Naive thymus-derived CD8-positive, alpha-beta T cell (primary cell): ENCODE measurements at places on chromosomes 12 and 14.
A peak's percentile ranks its signal among the peaks of the same experiment; 100 is the strongest.

DNA sequence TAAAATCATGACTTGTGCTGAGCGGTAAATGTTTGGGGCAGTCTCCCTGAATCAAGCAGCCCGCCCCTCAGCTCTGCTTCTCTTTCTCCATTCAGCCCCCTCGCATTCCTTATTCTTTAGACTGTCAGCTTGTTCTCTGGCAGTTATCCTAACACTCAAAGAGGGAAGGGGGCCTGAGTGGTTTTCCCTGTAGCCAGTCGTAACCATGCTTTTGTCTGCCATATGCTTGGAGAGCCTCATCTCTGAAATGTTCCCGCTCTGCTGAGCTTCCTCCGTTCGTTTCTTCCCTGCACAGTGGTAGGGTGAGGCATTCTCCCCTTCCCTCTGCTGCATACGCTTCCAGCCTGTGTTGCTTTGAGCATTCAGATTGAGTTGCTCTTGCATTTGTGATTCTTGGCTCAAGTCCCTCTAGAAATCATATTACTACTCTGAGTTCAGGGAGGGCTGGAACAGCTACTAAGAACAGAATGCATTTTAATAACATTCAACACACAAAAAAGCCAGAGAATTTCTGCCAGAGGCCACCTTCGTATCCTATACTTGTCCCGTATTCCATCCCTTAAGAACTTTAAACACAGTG lies 119.7 kb downstream of the FBXL14 start:
- no peak for DNase-seq

GRCh38 chr12:16789204-16789790 lies 183.3 kb upstream of the LMO3 start:
- DNase-seq = no peak

GRCh38 chr12:121079736-121080272 lies 40.8 kb upstream of the OASL start:
- DNase-seq = no peak

GRCh38 chr14:89332031-89332430 lies 85.0 kb downstream of the FOXN3 start:
- no peak for DNase-seq

GRCh38 chr12:117343296-117343695 lies 18.1 kb downstream of the NOS1 start:
- DNase-seq = no peak

- no peak for DNase-seq
Measured at GRCh38 chr14:90692061-90692460, 124.2 kb downstream of the TTC7B start.

- DNase-seq = no peak
Measured at GRCh38 chr14:21120686-21121085, 19.8 kb downstream of the TMEM253 start.

GRCh38 chr14:45065540-45065939 lies 18.4 kb upstream of the PRPF39 start:
- no peak for DNase-seq

DNA sequence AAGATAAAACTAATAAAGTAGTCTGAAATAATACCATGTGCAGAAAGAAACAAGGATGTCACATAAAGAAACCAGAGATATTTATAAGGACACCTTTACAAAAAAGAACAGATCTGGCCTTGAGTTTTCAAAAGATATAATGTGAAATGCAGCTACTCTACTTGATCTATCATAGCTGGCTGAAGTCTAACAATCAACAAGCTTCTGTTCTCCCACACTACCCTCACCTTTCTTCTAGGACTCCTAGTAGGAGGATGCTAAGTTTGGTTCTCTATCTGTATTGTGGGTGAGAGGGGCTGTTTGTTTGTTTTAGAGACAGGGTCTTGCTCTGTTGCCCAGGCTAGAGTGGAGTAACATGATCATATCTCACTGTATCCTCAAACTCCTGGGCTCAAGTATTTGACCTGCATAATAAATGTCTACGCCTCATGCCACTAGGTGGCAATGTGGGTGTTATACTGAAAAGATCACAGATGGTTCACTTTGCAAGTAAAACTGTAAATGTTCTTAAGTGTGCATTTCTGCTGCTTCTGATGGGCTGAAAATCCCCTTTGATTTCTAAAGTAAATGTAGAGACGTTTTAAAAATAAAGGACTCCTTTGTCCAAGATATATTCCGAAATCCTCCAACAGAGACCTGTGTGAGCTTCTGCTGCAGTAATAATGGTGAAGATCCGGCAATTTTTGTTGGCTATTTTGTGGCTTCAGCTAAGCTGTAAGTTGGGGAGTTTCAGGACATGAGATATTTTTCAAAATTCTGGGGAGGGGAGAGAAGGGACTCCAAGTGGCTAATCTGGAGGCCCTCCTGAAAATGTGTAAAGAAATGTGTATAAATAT lies 269.3 kb downstream of the DAD1 start:
- peak; percentile 13 for DNase-seq

- no peak for DNase-seq
Measured at GRCh38 chr12:82625523-82625922, 61.2 kb upstream of the TMTC2 start.

DNA sequence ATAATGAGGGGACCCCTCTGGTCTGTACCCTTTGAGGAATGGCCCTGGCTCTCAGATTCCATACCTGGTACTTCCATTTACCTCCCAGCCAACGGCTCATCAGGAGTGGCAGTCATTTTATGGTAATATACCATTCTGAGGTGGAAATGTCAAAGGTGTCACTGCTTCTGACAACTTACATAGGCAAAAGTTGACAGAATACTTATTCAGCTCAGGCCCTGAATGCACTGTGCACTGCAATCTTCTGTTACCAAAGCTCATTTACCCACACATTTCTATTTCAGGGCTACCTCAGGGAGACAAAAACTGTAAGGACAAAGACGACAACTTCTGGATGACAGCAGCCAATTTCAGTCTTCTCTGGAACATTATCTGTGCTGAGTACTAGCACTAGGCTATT lies 212.2 kb upstream of the TMEM260 start:
- no peak for DNase-seq

GRCh38 chr14:91419044-91419397 lies 1.4 kb upstream of the CCDC88C start:
- DNase-seq = peak; percentile 90

- no peak for DNase-seq
Measured at GRCh38 chr12:13680916-13681315, 300.5 kb downstream of the GRIN2B start.

GRCh38 chr12:132462788-132463187 lies 27.2 kb upstream of the FBRSL1 start:
- no peak for DNase-seq

DNA sequence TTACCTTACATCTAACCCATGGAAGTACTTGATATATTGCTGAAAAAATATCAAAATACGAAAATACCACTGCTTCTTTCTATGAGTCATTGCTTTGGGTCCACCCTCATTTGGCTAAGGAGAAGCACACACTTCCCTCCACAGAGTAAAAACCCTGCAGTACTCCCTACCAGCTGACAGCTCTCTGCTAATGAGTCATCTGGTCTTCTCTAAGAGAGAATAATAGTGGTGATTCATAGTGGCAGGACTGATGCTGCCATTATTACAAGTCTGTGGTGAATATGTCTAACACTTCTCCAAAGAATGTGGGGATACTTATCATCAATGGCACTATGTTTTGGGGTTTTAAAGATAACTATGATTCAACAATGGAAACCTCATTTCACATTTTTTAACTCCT lies 90.7 kb downstream of the PPFIA2 start:
- no peak for DNase-seq

GRCh38 chr14:88196925-88197324 lies 126.1 kb downstream of the KCNK10 start:
- no peak for DNase-seq

DNA sequence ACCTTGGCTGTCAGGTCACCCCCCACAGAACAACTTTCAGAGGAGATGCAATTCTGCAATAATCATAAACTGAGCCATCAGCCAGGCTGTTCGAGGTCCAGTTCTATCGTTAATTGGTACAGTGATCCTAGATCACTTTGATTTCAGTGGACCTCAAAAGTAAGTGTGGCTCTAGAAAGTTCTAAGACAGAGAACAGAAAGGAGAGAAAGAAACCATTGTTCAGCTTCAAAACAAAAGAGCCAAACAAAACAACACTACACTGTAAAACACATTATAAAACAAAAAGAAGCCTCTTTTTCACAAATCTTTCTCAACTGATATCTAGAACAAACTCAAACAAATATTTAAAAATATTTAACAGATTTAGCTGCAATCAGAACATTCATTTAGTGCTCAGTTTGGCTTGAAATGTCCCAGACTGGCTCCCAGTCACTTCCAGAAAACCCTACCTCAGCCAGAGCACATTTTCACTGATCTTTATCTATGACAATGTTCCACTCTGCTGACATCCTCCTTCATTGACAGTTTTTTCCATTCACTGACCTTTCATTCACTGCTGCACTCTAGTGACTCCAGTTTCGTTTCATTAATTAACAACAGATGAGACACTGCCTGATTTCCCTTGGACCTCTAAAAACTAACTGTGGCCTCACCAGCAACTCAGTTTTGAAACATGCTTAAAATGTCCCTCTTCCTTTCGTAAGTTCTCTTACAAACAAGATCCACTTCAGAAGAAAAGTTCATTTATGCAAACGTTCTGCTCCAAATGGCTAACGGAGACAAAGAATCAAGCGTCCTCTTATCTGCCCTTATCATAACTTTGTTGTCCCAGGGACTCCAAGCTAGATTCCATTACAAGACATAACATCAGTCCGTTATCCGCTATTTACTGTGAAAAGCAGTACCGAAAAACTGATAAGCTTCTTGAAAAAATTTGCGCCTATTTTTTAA lies 56.8 kb downstream of the DUSP16 start:
- no peak for DNase-seq

GRCh38 chr12:56230432-56231183 lies 757 bp downstream of the SLC39A5 start:
- DNase-seq = no peak

DNA sequence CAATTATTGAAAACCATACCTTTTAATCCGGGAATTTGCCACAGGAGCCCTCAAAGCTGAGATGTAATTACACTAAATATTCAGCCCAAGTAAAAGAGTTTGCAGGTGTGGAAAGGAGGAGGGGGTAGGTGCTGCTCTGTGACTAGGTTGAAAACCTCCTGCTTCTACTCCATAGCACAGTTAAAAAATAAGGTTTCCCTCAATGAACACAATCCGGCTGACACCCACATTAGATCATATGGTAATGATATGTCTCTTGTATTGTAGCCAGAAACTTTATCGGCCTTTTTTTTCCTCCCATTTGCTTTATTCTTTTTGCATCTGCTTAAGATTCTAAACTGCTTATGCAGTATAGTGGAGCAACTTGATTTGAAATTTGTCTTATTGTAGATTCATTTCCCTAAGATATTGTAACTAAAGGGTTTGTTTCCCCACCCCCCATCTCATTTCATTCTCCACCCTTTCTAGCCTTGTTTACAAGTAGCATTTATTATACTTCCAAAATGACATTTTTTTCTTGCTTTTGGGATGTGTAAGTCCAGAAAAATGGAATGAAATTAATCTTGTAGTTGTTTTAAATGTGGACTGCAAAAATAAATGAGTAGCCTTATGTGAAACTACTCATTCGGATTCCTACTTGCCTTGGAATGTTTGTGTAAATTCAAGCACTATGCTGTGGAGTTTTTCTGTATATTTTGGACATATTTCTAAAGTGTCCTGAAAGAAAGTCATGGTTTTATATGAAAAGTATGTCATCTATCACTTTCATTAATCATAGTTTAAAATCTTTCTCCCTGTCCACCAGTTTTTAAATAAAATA lies at the start of gene DCN:
TSS of gene DCN (minus strand) at position 182 of the 820 bp plus-strand sequence. CDS start 4,265 bp downstream, outside the sequence.
- DNase-seq = no peak

DNA sequence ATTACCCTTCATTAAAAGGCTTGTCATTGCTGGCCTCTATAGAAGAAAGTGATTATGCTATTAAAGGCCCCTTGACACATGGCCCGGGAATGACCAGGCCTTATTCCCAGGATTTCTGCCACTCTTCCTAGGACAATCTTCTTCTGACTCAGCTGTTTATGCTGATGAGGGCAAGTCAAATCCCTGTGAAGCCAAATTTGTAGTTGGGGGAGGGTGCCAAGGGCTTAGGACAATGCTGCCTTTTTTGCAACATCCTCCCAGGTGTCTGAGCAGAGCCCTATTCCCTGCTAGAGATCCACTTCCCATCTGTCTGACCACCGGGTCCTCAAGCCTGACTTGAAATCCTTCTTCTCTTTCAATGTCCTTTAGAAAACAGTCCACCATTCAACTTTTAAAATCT lies 230.7 kb upstream of the SRRM4 start:
- DNase-seq = no peak

DNA sequence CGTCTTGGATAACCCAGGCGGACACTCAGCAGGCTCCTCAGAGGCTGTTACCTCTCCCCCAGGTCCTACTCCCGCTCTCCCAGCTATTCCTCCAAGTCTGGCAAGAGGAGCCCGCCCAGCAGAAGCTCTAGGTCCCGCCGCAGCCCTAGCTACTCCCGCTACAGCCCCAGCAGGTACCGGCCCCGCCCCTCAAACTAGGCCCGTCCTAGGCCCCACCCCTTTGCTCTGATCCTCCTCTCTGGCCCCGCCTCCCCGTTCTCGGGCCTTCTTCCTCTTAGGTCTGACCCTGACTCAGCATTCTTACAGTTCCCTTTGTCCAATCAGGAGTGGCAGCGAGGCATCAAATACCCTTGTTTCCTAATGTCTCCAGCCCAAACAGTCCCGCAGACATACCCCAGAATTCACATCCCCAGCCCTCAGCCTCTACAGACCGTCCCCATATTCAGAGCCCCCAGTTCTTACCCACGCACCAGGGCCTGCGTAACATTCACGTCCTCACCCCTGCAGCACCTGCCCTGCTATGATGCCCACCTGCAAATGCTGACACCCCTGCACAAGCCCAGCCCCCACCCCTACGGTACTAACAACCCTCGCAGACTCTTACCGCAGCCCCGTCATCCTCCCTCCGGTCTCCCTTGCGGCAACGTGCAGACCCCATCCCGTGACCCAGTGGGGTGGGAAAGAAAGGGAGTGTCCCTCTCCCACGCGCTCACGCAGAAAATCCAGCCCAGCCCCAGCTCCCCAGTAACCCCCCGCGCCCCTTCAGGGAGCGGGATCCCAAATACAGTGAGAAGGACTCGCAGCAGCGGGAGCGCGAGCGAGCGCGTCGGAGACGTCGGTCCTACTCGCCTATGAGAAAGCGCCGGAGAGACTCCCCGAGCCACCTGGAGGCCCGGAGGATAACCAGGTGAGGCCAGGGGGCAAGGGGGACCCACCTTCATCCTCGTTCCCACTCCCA lies 25.0 kb upstream of the HSPB8 start:
- no peak for DNase-seq

- no peak for DNase-seq
Measured at GRCh38 chr12:109678719-109679118, 34.9 kb upstream of the FAM222A start.

DNA sequence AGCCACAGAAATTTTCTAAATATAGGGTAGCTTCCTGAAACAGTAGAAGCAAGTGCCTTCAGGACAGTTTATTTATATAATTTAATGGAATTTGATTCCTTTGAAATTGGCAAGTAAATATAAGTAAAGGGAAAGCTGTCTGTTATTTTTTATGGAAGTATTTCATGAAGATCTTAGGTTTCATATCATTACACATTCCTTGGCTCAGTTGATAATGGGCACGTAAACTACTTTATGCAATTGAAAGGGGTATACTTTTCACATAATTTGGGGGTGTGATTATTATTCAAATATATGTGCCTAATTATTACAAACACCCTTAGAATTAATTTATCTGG lies 71.1 kb upstream of the RAP1B start:
- DNase-seq = no peak

- DNase-seq = no peak
Measured at GRCh38 chr14:102979406-102979805, 56.9 kb downstream of the AMN start.

GRCh38 chr12:87794854-87795253 lies 234.3 kb downstream of the C12orf50 start:
- no peak for DNase-seq
